ENCODE measurements at places on chromosomes 1 and 21.

DNA sequence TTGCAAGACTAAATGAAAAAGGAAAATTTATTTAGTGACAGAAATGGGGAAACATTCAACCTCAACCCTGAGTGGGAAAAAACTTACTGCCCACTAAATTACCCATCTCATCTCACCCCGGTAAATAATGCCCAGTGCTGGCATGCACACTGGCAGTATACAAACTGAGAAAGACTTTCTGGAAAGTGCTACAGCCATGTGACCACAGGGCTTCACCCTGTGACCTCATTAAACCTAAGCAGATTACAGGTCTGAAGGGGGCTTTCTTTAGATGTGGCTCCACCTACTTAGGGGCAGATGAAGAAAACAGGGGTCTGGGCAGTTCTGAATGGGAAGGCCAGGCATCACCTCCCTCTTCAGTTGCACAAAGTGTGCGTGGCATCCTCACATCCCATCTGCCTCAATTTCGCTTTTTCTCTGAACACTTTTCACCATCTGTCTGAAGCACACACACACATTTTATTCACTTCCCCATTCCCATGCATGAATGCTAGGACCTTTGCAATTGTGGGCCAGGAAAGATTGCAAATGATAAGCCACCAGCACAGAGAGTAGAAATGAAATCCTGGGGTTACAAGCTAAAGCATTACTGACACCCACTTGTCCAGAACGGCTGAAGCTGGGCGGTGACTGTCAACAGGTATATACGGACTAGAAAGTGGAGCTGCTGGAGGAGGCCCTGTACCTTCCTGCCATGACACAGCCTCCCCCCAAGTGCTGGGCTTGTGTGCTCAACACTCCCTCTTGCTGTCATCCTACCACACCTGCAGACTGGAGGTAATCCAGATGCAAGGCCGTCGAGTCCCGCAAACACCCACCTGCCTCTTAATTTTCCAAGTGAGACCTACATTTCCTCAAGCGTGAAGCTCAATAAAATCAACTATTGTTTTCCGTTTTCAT, 2.7 kb downstream of the NADK start:
- no peak for DNase-seq

GRCh38 chr1:172499636-172500141, 33.3 kb upstream of the SUCO start:
- no peak for DNase-seq

- DNase-seq = no peak
Measured at GRCh38 chr1:166988974-166989515, at the start of gene MAEL. Gene MAEL (plus strand): TSS chr1:166989280. CDS start chr1:166989353, 73 bp downstream.

DNA sequence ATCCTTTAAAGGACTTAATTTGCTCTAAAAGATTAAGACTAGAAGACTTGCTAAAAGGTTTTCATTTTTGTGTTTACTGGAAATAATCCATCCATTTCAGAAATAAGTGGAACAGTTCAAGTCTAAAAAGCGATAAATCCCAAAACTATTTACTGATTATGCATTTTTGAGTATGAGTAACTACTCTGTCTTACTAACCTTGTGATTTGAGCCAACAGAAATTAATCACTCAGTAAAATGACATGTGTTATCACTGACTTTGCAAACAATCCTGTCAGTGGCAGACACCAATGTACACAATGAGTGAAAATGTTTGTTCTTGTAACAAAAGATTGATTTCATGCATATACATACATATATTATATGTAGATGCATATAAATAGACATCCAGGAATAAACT, 218.0 kb downstream of the DENND1B start:
- DNase-seq = no peak

- no peak for DNase-seq
Measured at GRCh38 chr1:91745640-91746373, 140.1 kb downstream of the TGFBR3 start.

GRCh38 chr1:161494091-161494735, 11.0 kb upstream of the FCGR2A start:
- DNase-seq = no peak

DNA sequence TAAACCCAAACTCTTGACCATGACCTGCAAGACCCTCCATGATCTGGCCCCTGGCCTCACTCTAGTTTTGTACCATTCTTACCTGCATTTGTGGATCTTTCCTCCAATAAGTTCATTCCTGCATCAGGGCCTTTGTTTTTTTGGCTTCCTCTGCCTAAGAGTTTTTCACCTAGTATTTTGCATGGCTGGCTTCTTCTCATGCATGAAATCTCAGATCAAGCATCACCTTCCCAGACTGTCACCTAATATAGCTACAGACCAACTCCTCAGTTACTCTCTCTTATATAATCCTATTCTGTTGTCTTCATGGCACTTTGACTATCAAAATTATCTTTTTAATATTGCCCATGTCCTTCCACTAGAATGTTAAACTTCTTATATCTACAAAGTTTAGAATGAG, 54.2 kb downstream of the BTBD8 start:
- no peak for DNase-seq

GRCh38 chr1:78622548-78622947, 2.3 kb downstream of the IFI44L start:
- peak; percentile 6 for DNase-seq

GRCh38 chr21:17451364-17451891, 61.4 kb upstream of the CXADR start:
- no peak for DNase-seq

DNA sequence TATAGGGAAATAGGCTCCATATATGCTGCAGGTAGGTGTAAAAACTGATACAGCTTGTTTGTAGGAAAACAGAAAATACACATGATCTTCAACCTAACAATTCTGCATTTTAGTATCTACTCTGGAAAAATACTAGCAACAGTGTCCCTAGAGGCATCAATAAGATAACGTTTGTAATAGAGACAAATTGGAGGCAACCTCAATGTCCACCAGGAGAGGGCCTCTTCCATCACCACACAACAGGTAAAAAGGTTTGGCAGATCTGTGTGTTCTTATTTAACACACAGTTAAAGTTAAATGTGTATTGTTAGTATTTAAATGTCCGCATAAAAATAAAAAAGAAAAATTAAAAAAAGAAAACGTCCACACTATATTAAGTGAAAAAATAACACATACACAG, 5.4 kb downstream of the EIF2D start:
- DNase-seq = no peak
